ENCODE measurements at places on chromosomes 4 and X.

GRCh38 chr4:8560265-8561047, 19.7 kb upstream of the GPR78 start:
- DNase-seq: no peak

DNA sequence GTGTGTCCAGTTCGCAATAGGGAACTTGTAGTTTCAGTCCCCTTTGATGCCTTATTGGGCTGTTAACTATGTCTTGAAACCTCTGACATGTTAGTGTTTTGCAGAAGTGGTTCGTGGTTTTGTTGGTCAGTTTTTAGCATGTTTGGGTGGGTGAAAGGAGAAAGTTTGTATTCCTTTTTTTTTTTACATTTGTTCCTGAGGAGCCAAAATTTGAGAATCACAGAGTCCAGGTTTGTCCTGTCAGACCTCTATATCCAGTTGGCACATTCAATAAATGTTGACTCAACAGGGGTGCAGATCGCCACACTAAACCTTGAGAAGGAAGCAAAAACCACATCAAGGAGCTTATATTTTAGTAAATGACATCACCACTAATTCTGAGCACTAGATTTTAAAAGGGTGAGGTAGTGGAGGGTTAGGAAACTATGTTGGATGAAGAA, 26.2 kb downstream of the DLG3 start:
- DNase-seq: no peak

DNA sequence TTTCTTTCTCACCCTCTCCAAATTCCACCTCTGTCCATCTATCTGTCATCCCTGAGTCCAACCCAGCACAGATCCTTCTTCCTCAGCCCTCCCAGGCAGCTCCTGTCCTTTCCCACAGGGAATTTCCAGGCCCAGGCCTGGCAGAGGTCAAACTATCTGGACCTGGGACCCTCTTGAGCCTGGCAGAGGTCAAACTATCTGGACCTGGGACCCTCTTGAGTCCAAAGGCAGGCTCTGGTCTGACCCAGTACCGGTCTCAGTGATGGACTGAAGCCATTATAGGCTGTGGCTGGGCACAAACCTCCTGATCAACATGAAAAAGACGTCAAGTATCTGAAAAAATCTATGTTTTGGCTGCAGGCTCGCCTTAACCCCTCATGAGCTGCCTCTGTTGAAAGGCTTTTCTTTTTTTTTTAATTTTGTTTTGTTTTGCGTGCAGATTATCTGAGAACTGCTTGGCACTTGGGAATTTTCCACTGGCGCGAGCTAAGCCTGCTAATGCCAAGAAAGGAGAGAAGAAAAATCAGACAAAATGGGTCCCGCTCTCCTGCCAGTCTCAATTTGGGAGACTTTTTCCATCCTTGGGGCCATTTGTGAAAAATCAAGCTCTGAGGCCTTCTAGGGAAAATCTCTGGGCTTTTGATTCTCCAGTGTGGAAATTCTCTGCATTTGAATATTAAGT, 31.2 kb downstream of the MSX1 start:
- no peak for DNase-seq

- DNase-seq: no peak
These were observed 60.5 kb downstream of the CPE start for GRCh38 chr4:165439344-165439743.

DNA sequence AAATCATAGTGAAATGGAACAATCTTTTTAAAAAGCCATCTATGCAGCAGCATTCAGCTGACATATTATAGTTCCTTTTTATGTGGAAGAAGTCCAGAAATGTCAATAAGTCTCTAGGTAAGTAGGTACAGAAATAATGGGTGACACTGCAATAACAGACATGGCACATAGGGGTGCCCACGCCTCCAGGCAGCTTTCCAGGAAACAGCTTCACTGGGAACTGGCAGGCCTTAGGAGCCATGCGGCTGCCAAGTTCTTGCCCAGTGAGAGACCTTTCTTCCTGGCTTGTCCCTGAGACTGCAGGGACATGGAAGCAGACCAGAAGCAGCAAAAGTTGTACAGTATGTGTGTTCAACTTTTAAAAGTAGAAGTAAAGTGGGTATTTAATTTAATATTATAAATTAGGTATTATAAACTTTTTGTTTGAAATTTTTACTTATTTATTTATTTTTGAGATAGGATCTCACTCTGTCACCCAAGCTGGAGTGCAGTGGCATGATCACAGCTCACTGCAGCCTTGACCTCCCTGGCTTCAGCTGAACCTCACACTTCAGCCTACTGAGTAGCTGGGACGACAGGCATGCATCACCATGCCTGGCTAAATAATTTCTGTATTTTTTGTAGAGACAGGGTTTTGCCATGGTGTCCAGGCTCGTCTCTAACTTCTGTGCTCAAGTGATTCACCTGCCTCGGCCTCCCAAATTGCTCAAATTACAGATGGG, 12.1 kb upstream of the ETNPPL start:
- DNase-seq: no peak
